ENCODE measurements at places on chromosomes 3 and 15.

DNA sequence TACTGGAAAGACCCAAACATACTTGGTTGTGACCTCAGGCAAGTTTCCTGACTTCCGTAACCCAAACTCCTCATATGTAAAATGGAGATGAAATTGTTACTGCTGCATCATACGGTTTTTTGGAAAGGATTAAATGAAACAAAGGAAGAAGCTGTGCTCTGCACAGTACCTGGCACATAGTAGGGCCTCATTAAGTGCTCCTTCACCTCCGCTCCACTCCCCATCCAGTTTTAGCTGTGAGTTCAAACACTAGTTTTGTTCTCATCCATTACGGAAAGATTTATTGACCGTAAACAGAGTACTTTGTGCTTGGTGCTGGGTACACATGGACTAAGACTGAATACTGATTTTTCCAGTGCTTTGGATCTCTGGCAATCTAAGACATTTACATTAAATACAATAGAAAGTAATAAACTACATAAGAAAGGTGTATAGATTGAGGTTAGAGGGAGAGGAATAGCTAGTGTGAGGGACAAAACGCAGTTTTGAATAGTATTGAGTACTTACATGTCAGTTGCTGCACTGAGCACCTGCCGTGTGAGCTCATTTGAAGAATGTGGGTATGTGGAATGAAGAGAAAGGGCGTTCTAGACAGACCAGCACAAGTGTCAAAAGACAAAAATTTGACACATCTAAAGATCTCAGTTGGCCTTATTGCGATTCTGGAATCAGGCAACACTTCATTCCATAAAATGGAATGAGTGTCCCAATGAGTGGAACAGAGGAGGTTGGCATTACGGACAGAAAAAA, 594 bp upstream of the ICE2 start:
- DNase-seq, result no peak

GRCh38 chr15:42726114-42726513, 10.8 kb downstream of the CDAN1 start:
- no peak for DNase-seq

- no peak for DNase-seq
Observed at GRCh38 chr3:7447197-7447769, 586.4 kb downstream of the GRM7 start.

DNA sequence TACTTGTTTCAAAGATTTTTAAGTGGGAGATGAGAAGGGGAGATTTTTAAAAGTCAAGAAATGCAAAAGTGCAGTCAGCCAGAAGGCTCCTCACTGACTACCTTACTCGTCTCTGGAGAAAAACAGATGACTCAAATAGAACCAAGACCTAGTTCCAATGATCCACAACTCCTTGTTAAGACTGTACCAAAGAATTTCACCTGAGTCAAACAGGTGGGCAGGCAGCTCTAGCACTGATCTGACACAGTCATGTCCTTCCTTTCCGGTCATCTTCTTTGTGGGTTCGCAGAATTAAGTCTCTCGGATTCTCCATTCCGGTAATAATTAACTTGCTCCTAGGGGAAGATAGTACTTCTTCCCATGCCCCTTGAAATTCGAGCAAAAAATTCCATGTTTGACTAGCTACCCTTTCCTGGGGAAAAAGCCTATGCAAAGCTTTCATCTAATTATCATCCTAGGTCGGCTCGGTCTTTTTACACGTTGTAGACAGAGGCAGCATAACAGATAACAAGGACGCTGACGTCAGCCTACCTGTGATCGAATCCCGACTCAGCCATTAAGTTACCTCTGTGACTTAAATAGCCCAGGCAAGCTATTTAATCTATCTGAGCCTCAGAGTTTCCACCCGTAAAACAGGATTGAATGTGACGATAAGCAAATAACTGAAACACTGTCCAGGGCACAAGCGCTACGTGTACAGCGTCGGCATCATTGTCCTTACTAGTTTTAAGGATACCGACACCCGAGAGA, 758 bp downstream of the SELENOK start:
- no peak for DNase-seq

DNA sequence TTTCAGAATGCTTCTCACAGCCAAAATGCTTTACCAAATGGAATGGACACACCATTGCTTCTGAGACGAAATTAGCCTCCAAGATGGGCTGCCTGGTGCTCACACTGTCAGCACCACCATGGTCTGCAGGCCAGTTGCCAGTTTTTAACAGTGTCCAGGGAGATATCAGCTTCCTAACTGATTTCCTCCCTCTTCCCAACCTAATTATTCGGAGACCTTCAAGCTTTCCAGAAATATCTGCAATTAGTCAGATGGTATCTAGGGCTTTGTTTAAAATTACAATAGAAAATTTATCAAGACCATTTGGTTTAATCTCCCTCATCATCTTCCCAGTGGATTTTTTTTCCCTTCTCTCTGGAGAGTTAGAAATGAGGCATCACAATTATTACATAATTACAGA, 287.5 kb downstream of the ZPLD1 start:
- no peak for DNase-seq

- no peak for DNase-seq
Observed at GRCh38 chr15:41804916-41805666, 22.8 kb upstream of the JMJD7 start.

DNA sequence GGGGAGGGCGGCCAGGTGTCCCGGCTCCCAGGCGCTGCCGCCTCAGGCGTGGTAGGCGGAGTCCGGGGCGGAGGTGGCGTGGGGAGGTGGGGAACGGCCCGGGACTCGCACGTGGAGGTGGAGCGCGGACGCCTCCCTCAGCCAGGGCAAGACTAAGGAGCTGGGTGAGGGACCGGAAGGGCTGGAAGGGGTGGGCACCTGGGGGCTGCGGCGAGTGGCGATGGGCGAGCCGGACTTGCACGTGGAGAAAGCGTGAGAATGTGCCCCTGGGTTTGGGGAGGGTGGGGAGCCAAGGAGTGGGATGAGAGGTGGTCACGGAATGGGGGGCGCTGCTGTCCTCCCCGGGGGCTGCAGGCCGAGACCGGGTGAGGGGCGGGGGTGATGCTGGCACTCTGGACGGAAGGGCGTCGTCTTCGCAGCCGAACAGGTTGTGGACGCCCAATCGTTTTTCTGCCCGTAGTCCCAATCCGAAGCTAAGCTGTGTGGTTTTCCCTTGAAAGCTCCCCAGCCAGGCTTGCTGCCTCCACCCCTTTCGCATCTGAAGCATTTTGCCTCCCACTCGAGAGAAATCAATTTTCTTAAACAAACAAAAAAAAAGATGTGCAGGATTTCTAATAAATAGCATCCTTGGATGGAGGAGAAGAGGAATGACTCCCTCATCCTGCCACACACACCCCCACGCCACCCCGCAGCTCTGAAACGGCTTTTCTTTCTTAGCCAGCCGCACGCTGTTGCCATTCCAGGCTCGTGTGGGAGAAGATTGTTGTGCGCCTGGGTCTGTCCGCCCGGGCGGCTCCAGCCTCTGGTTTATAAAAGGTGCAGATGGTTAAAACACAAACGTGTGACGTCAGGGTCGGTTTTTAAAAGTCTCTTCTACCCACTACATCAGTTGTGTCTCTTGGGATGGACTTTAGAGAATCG, 62.5 kb upstream of the ANKRD28 start:
- no peak for DNase-seq

GRCh38 chr3:193852901-193853300, 259.9 kb downstream of the OPA1 start:
- DNase-seq, result no peak

DNA sequence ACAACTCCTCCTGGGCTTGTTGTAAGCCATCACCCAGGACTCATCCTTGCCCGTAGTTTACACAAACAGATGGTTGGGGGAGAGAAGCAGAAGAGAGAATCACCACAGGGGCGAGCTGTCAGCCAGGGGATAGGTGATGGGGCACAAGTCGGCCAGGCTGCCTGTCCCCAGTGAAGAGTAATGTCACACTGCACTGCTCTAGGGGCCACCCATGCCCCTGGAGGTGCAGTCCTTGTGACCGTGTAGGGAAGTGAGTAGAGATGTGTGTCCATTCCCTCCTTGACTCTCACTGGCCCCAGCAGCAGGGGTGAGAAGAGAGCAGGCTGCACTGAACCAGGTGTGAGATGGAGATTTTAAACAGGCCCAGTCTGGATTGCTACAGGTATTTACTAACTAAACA, 17.1 kb upstream of the PRSS50 start:
- DNase-seq, result no peak

GRCh38 chr3:52217409-52217805, 8.0 kb downstream of the TLR9 start:
- DNase-seq, result no peak

- DNase-seq, result no peak
Observed at GRCh38 chr15:43186003-43186353, 775 bp downstream of the CCNDBP1 start.

DNA sequence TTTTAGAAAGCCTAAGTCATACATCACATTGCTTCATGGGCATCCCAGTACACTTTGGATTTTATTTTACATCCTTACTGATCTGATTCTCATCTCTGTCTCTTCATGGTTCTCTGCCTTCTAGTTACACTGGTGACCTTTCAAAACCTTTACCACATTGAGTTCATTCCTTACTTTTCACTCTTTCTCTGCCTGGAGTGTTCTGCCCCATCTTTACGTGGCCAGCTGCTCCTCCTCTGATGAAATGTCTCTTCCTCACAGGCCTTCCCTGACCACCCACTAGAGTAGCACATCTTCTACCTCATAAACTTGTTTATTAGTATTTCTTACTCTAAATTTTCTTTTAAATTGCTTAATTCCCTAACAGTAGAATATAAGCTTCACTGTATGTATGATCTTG, 17.7 kb downstream of the CTNNB1 start:
- DNase-seq, result no peak

DNA sequence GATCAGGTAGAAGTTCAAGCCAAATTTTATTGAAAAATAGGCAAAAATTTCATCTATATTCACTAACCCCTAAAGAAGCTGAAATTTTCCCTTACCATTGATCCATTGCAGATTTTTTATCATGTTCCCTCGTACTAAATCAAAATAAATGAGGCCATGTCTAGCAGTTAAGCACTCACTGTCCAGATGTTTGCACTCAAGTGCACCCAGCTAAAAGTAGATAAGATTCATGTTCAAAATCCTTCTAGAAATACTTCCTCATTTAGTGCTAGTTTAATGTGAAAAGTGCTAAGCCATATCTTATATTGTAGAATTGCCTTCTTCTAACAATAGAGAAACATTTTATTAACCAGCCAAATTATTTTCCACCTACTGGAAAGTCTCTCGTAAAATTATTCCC, 164.7 kb upstream of the UBE2E2 start:
- no peak for DNase-seq

- DNase-seq, result no peak
Observed at GRCh38 chr3:99084156-99084555, 182.7 kb upstream of the DCBLD2 start.

DNA sequence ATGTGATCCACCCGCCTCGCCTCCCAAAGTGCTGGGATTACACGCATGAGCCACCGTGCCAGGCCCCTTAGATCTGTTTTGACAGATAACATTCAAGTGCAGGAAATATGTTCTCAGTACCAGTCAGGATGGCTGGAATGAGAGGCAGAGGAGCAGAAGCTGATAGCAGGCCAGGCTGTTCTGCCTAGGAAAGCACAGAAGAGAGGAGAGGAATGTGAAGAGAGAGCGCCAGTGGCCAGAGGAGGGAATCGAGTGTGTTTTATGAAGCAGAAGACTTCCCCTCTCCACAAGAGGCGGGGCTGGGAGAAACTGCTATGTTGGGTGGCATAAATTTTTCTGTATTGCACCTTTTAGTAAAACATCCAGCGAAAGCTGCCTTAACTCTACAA, 32.0 kb upstream of the RYK start:
- no peak for DNase-seq

DNA sequence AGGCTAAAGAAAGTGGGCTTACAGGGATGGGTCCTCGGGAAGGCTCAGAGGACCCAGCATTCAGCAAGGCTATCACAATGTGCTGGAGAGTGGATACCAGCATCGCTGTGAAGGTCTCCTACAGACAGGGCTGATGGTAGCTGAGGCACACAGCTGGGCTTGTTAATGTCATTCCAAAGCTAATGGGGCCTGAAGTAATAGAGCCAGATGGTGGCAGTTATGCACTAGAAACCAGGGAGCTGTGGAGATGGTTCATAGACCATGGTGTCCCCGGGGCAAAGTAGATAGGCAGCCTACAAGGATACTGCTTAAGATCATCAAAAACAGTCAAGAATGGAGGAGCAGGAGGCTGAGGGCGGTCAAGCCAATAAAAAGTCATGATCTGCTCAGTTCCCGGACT, 24.8 kb upstream of the BOC start:
- DNase-seq, result no peak

- no peak for DNase-seq
Observed at GRCh38 chr15:39127925-39128617, 452.8 kb upstream of the THBS1 start.

DNA sequence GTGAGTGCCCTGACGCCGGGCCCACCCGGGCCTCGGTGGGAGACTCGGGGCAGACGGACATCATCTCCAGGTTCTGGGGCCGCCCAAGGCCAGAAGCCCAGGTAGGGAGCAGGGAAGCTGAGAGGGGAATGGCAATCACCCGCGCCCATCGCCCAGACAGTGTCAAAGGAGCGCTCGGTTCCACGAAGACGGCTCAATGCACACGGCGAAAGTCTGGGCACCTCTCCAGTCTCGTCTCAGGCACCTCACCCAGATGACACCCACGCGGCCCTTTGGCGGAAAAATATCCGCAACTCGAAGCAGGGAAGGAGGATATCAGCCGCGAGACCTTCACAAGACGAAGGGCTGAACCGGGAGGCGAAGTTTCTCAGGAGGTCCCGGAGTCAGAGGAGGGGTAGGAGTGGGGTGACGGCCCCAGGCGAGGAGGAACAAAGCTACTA, 916 bp downstream of the IL17RD start:
- DNase-seq, result no peak

DNA sequence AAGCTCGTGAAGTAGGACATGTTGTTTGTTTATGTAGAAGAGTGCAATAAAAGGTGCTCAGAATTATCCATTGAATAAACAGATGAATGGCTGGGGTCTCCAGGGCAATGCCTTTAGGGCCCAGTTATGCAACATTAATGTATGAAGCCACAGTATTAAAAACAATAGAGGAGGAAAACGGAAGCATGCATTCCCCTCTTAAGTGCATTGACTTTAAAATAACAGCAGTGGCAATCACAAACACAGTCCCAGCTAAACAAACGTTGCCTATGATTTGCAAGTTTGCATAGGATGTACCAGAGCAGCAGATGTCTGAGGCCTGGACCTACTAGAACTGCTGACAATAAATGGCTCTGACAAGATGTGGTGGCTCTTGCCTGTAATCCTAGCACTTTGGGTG, 60.6 kb upstream of the GCNT3 start:
- DNase-seq, result no peak

GRCh38 chr3:27827041-27827440, 104.9 kb upstream of the EOMES start:
- no peak for DNase-seq
